ENCODE measurements at places on chromosomes 11 and 22. TPM values are rescaled to one million over a fixed set of nuclear protein-coding genes. Genes with fewer than 3 reads are reported as not detected.

MRGPRX1 gene
- not detected for total RNA-seq

GRCh38 chr11:88428959-88429358 lies 91.4 kb upstream of the CTSC start:
- DNase-seq = no peak

- DNase-seq = no peak
Observed at GRCh38 chr22:41831828-41832552, 915 bp upstream of the SREBF2 start.

PKNOX2 gene
- total RNA-seq = 0.76 TPM

DNA sequence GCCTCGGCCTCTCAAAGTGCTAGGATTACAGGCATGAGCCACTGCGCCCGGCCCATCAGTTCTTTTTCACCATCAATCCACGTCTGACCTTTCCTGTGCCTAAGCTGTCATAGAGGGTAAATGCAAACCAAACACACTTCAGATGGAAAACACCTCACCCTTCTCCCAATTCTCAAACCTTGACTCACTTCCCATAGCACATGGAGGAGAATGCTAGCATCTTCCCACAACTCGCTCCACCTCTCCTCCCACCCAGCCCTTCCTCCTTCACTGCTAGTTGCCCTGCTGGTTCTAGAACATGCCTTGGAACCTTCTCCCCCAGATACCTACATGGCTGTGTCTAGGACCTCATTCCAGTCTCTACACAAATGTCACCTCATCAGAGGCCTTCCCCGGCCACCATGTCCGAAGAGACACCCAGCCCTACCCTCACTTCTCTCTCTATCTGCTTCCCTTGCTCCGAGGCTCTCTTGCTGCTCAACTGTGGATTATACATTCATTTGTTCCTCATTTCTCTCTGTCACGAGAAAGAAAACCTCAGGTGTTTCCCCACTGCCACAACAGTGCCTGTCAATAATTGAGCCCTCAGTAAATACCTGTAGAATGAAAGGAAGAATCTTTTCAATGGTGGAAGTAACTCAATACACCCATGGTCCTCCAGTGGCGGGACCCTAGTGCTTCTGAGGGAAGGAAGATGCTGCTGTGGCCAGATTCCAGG lies 21.3 kb upstream of the NCF4 start:
- DNase-seq = no peak

DNA sequence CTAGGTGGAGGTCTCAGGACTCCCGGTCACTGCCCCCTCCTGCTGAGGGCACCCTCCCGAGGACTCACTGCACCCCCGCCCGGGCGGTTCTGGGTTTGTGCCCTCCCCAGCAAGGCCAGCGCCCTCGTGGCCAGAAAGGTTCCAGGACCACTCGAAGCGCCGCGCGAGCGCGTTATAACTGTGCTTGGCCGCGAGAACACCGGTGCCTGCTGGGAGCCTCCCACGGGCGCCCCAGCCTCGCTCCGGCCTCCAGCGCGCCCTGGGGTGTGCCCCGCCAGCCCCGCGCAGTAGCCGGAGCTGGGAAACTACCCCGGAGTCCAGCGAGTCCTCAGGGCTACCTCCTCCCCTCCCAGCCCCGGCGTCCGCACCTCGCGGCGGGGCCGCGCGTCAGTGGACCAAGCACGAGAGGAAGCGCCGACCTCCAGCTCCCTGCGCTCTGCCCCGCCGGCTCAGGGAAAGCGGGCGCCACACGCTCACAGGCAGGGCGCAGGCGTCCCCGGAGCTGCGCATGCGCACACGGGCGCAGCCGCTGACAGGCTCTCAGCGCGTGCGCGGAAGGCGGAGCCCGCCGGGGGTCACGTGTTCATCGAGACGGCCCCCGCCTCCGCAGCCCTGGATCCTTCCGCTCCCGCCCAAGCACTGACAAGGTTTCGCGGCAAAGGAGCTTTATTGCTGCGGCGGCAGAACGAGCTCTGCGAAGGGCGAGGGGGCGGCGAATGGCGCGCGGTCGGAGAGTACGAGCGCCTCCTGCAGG lies at the start of gene SCO2:
Gene SCO2 (minus strand): TSS at position 495 of the 754 bp plus-strand sequence. CDS start 1,187 bp downstream, outside the sequence.
- no peak for DNase-seq

GRCh38 chr11:117517097-117517496 lies 189.4 kb downstream of the CEP164 start:
- no peak for DNase-seq

- DNase-seq = no peak
Observed at GRCh38 chr11:2211113-2211971, 39.7 kb upstream of the TH start.

DNA sequence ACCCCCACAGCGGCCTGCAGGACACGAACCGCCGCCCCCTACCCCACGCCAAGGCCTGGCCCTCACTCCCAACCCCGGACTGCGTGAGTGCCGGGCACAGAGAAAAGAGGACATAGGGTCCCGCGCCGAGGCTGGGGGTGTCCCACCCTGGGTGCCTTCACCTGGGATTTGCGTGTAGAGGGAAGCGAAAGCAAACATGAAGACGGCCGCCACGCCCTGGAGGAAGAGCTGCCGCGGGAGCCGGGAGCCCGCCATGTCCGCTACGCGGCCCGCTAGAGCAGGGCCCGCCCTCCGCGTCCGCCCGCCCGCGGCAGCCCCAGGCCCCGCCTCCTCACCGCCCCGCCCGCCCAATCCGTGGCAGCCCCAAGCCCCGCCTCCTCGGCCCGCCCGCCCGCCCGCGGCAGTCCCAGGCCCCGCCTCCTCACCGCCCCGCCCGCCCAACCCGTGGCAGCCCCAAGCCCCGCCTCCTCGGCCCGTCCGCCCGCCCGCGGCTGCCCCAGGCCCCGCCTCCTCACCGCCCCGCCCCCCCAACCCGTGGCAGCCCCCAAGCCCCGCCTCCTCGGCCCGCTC lies at the start of gene LMF2:
Gene LMF2 (minus strand): TSS at position 282 of the 570 bp plus-strand sequence. CDS start 27 bp downstream, at position 255.
- DNase-seq = no peak

GRCh38 chr11:68340003-68340767 lies 27.8 kb downstream of the LRP5 start:
- no peak for DNase-seq

OR2AG2 gene
- 0.15 TPM for total RNA-seq

GRCh38 chr11:86035164-86035563 lies 33.7 kb downstream of the PICALM start:
- no peak for DNase-seq

GRCh38 chr11:16361108-16361865 lies 4.9 kb upstream of the SOX6 start:
- no peak for DNase-seq

SRRD gene
- total RNA-seq = 31.3 TPM

DNA sequence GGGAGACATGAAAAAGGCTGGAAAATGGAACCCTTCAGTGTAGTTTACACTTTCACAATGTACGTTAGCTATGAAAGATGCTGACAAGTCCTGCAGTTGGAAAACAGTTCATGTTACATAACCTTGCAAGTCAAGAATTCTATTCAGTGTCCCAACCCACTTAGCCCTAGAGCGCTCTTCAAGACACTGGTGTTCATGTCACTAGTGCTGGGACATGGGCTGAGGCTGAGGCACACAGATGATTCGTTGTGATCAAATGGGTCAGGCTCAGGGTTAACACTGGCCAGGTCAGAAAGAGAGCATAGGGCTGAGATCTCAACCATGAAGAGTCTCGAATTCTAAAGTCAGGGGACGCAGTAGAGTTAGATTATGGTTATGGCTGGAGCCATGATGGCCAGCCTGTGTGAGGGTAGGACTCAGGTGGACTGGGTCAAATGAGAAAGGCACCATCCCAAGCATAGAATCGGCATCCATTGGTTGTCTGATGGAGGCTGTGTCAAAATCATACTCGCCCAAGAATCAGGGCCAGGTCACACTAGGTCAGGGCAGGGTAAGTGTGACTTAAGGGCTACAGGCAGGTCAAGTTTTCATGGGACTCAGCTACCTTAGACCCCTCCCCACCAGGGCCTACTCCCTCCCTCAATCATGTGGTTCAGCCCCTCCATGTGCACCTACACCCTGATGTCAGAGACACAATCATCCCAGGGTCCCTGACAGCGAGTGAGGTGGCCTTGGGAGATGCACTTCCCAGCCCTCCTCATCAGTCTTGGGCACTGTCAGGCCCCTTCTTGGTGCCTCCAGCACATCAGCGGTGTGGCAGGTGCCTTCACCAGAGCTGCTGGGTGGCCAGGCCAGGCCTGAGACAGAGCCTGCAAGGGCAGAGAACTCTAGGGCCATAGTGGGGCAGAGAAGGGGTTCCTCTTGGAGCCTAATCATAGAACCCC lies 20.2 kb downstream of the IGLL5 start:
- DNase-seq = no peak

RAG1 gene
- 3.8 TPM for total RNA-seq

DNA sequence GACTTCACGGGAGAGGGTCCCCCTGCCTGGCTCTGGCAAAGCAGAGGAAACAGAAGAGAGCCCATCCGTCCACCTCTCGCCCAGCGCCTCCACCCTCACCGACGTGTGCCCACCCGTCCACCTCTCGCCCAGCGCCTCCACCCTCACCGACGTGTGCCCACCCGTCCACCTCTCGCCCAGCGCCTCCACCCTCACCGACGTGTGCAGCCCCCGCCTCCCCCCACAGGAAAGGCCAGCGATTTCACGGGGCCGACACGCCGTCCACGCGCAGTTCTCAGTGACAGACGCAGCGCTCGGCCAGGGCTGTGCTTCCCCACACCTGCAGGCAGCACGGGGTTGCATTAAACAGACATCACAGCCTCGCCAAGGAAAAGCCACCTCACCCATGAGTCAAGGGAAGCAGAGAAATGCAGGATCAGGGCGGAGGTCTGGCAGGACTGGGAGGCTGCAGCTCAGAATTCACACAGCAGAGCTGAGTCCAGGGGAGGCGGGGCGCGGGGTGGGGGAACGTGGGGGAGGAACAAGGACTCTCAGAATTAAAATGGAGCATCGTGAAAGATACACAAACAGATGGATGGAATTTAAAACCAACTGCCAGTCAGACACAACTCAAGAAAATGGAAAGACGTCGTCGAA lies 377.7 kb downstream of the BRD1 start:
- DNase-seq = no peak

PKP3 gene
- 0.41 TPM for total RNA-seq

GGA1 gene
- total RNA-seq = 57.5 TPM

- DNase-seq = no peak
Observed at GRCh38 chr22:43582394-43582793, 170.6 kb downstream of the MPPED1 start.

VEGFB gene
- 69.2 TPM for total RNA-seq

GRCh38 chr11:42552786-42553185 lies 759.0 kb upstream of the API5 start:
- DNase-seq = no peak

DNA sequence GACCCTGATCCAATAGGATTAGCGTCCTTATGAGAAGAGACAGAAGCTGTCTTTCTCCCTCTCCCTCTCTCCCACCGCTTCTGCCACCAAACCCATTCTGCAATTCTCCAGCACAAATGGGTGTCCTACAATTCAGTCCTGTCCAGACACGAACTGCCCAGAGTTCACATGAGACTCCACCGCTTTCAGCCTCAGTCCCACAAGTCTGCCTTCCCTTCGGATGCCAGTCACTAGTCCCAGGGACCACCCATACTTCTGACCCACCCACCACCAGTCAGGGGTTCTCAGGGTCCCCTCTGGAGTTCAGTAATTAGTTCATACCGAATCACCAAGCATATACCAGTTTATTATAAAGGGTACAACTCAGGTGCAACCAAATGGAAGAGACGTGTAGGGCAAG lies 73.6 kb downstream of the TRIM29 start:
- DNase-seq = no peak

GRCh38 chr11:58597486-58598144 lies 18.8 kb downstream of the ZFP91 start:
- DNase-seq = no peak

DNA sequence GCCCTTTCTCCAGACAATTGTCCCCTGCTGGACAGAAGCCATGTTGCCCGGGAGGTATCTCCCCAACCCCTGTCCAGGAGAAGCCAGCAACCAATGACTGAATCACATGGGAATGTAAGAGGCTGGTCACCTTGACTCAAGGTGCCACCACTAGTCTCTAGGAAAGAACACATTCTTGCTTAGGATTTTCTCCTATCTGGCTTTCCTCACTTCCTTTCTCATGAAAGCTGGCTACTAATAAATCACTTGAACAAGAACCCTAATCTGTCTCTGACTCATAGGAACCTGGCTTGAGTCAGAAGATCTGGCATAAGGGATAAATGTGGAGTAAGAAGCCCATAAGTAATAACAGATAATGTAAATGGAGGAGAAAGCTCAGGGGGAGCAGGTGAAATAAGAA lies 101.4 kb upstream of the C11orf87 start:
- DNase-seq = no peak

DNA sequence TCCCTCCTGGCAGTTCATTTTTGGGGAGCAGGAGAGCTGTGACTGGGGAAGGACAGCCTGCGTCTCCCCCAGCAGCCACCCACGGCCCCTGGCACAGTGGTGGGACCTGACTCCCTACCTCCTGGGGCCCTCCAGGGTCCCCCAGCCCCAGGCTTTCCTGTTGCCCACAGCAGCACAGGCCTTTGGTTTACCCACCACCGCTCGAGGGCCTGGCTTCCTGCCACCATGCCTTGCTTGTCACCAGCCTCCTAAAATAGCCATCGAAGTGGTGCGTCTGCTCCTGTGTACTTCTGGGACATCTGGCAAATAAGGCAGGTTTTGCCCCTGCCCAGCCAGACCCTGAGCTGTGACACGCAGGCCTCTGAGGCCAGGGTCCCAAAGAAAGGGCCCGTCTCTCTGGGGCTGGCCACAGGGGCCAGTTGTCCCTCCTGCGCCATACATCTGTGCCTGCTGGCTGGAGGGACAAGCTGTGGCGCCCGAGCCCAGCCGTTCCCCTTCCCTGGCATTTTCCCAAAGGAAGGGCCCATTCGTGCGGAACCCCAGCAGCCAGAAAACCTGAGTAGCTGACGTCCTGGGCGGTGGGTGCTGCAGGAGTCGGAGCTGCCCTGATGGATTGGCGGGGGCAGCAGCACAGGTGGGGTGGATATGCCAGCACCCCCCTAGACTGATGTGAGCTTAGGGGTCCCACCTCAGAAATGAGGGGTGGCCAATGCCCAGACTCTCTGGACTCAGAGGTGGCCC lies 14.6 kb downstream of the PHLDA2 start:
- no peak for DNase-seq

TMPRSS5 gene
- 0.19 TPM for total RNA-seq

OR2D2 gene
- 0.35 TPM for total RNA-seq

- DNase-seq = no peak
Observed at GRCh38 chr22:33975841-33976240, 55.6 kb upstream of the LARGE1 start.

- DNase-seq = no peak
Observed at GRCh38 chr11:44136176-44136945, 40.9 kb downstream of the EXT2 start.

SLC5A1 gene
- total RNA-seq = not detected

DNA sequence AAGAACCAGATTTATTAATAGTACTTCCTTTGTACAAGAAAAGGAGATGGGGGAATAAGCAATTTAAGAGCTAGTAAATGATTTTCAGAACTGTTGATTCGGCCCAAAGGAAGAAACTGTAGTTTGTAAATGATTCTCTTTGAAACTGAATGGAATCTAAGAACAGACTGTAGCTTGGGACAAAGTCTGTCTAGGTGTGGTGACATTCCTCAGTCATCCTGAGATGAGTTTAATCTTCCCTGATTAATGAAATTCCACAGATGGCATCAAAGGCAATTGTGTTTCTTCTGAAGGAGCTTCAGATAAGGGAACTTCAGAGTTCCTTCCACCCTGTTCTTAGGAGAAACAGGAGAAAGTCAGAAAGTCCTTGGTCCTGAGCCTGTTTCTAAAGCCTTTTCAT lies 2095.9 kb downstream of the LRRC4C start:
- no peak for DNase-seq

- no peak for DNase-seq
Observed at GRCh38 chr22:38249803-38250642, 22.8 kb downstream of the TMEM184B start.

CCDC81 gene
- total RNA-seq = 2.8 TPM
